AG08395 (cell line): ENCODE measurements at places on chromosomes 13 and 19.

DNA sequence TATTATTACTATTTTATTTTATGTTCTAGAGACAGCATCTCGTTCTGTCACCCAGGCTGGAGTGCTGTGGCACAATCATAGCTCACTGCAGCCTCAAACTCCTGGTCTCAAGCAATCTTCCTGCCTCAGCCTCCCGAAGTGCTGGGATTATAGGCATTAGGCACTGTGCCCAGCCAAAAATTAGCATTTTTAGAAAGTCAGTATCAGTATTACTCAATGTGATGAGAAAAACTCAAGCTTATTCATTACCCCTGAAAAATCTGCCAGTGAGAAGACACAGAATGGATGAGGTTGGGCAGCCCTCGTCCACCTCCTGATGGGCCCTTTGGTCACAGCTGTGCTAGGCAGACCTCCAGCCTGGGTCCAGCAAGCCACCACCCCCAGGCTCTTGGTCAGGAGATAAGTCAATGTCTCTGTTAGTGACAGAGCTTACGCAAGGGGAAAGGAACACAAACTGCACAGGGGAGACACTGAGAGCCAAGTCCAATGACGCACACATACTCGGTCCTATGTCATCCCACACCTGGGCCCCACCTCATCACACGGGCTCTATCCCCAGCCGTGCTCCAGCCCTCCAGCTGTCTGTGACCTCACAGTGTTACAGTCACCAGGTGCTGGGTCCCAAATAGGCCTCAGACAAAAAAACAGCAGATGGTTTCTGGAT is 19.8 kb downstream of the PEPD start:
- no peak for DNase-seq

- no peak for DNase-seq
Observed at GRCh38 chr13:50149932-50150331, 134.7 kb downstream of the KCNRG start.

GRCh38 chr13:49610176-49610575 is 18.1 kb upstream of the ARL11 start:
- DNase-seq = no peak

- peak; percentile 62 for DNase-seq
Observed at GRCh38 chr13:40402931-40403431, 263.5 kb downstream of the FOXO1 start.

- DNase-seq = no peak
Observed at GRCh38 chr13:52896827-52897659, 48.6 kb upstream of the PCDH8 start.

DNA sequence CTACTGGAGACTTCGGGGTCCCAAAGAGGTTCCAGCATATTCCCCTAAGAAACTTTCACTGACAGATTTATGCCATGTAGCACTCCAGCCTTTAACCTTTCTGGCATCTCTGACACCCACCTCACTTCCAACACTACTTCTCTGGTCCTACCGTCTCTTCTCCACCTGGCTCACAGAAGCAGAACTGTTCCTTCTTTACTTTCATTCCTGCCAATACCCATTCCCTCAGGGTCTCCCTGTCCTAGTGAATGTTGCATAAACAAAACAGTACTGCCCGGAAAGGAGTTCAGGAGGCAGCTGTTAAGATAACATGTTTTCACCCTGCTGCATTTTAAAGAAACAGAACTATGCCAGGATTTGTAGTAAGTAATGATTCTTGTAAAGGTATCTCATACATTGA is 136.0 kb upstream of the MIR17HG start:
- DNase-seq = no peak

GRCh38 chr13:103161476-103161875 is 95.3 kb upstream of the SLC10A2 start:
- DNase-seq = no peak

DNA sequence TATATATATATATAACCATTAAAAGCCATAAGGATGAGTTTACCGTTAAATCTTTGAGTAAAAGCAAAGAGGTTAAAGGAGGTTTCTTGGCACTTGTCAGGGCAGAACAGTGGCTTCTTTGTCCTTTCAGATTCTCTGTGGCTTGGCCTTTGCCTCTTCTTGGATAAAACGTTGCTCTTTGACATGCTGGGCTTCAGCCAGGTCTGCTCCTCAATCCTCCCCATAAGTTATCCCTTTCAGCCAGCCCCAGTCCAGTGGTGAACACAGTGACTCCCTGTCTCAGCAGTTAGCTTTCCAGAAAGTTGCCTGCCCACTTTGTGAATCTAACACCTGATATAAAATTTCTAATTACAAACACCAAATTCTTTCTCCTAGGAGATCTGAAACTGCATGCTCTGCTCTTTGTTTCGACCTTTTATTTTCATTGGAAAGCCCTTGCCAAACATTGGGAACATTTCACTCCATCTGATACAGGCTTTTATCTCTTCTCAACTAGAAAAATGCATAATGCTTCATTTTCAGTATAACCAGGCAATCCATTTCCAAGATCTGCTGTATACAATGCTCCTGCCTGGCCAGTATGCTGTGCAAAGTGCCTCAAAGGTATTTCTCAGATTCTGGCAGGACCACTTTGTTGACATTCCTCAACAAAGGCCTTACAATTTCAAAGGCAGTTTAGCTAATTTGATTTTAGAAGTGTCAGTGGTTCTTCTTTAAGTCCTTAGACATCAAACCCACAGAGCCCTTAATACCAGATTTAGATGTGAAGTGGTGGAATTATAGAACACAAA is 16.2 kb upstream of the MED4 start:
- no peak for DNase-seq

DNA sequence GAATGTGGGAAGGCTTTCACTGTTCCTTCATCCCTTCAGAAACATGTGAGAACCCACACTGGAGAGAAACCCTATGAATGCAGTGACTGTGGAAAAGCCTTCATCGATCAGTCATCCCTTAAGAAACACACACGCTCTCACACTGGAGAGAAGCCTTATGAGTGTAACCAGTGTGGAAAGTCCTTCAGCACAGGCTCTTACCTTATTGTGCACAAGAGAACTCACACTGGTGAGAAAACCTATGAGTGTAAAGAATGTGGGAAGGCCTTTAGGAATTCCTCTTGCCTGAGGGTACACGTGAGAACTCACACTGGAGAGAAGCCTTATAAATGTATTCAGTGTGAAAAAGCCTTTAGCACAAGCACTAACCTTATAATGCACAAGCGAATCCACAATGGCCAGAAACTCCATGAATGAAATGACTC is 18.6 kb downstream of the ZNF177 start:
- DNase-seq = no peak

DNA sequence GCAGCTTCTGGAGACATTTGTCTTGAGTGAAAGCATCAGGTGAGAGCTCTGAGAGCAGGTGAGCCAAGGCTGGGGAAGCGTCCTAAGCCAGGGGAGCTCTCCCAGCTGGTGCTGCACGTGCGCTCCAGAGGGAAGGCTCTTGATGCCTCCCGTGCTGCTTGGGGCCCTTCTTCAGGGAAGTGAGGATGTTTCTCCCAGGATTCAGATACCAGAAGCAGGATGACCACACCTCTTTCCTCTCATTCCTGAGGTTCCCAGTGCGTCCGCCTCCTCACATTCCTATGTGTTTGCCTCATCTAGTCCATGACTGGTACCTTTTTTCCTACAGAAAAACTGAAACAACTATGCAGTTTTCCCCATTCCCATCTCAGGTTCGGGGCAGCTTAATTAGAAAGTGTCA is 231.0 kb upstream of the IRS2 start:
- peak; percentile 92 for DNase-seq
